NCI-H226 (cell line): ENCODE measurements at places on chromosomes 3 and 15.
A peak's percentile ranks its signal among the peaks of the same experiment; 100 is the strongest.

DNA sequence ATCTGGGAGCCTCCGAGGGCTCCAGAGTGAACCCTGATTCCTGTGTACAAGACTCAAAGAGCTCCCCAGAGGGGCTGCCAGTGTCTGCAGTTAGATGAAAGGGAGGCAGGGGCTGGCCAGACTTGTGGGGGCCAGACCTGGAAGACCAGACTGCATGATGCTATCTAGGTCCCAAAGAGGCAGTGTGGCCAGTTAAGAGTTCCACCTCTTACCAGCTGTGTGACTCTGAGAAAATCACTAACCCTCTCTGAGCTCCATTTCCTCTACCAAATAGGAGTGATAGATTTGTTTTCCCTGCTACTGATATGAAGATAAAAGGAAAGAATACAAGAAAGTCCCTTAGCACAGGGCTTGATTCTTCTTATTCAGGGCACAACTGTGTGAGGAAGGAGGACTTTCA lies 29.0 kb downstream of the ACSBG1 start:
- DNase-seq, result no peak

GRCh38 chr3:8884630-8885290 lies 78.5 kb downstream of the RAD18 start:
- peak; percentile 88 for DNase-seq

GRCh38 chr3:9142362-9142761 lies 107.1 kb downstream of the SRGAP3 start:
- no peak for DNase-seq

GRCh38 chr3:14286887-14287500 lies 108.4 kb downstream of the LSM3 start:
- DNase-seq, result no peak

GRCh38 chr3:24227635-24228034 lies 267.0 kb downstream of the THRB start:
- no peak for DNase-seq

DNA sequence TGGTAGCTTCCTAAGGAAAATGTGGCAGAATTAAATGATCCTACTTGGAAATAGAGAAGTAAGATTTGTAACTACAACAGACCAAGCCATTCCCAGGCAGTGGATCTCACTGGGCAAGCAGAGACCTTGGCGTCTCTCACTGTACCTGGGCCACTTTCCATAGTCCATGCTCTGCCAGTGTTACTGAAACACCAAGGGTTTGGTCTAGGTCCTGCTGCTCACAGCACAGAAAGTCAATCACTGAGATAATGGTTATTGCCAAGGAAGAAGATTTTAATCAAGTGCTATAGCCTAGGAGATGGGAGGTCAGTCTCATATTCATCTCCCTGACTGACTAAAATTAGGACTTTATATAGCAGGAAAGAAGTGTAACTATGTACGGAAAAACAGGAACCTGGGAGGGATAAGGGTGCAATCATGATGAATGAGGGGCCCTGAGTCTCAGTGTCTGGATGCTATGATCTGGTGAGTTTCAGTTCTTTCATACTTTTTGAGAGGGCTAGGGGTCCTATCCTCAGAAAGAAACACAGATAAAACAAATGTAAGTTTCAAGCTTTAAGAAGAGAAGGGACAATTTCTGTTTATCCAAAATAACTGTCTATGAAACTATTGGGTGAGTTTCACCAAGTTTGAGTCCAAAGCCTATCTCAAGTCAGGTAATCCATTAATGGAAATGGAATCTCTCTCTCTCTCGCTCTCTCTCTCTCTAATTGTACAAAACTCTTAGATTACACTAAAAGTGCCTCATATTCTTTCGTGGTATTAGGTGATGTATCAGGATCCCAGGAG lies 20.6 kb downstream of the GPR15 start:
- DNase-seq, result no peak
